ENCODE measurements at places on chromosomes 11 and 22. TPM values are rescaled to one million over a fixed set of nuclear protein-coding genes. Genes with fewer than 3 reads are reported as not detected.

- no peak for DNase-seq
- H3K4me1 ChIP-seq = no peaks in the 10 kb centered on the region
- peaks cover 2% of the 10 kb centered on the region for H3K36me3 ChIP-seq
Observed at GRCh38 chr11:121829159-121829643, 286.8 kb downstream of the BLID start.

GRCh38 chr22:30015229-30015797, 65.0 kb upstream of the HORMAD2 start:
- no peaks in the 10 kb centered on the region for H3K27me3 ChIP-seq
- no peak overlapping the region for H3K4me3 ChIP-seq
- DNase-seq = no peak
- peaks cover 45% of the 10 kb centered on the region for H3K36me3 ChIP-seq
- no peak overlapping the region for H3K27ac ChIP-seq

DNA sequence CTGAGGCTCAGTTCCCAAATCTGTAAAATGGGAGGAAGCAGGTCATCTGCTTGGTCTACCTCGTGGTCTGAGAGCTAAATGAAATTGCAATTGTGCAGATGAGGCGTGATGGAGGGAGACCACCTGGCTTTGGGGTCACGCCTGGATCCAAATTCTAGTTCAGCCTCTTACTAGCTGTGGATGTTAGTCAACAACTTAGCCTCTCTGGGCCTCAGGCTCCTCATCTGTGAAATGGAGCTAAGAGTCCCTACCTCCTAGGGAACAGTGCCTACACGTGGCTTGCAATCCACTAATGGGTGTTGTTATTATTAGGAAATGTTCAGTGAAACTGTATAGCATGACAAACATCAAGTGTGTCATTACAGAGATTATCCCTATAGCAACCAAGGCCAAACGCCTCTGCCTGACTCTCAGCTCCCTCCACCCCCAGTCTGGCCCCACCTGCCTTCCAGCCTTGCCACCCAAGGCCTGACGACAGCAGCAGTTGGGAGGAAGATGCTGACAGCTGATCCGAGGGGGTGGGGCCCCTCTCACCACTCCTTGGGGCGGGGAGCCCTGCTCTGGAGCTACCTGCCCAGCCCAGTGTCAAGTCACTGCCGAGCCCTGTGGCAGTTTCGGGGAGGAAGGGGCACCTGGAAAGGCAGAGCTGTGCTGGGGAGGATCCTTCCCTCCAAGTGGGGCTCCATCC, 1.7 kb upstream of the RHOD start:
- no peak overlapping the region for H3K4me3 ChIP-seq
- no peak overlapping the region for H3K27ac ChIP-seq
- peaks cover 10% of the 10 kb centered on the region for H3K4me1 ChIP-seq
- no peaks in the 10 kb centered on the region for H3K36me3 ChIP-seq
- peaks cover 25% of the 10 kb centered on the region for H3K27me3 ChIP-seq

SVIP gene
- total RNA-seq = 80.7 TPM

DNAL4 gene
- total RNA-seq = 9.3 TPM

DNA sequence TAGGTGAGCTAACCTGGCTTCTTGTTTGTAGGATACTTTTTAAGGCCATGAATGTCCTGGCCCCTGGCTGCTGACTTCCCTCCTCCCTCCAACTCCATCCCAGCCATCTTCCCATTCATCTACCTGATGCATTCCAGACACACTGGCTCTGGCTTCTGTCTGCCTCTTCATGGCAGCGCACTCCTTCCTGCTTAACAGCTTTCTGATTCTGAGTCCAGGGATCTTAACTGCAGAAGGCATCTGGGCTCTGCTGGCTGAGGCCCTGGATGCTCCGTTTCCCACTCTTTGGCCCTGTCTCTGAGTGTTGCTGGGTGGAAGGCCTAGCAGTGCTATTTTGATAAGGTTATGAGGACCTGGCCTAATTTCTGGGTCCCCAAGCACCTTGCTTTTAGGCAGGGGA, 1.8 kb upstream of the THY1 start:
- peaks cover 9% of the 10 kb centered on the region for H3K4me1 ChIP-seq
- DNase-seq = no peak
- no peak overlapping the region for H3K27ac ChIP-seq
- H3K4me3 ChIP-seq = no peak overlapping the region
- H3K27me3 ChIP-seq = peaks cover 48% of the 10 kb centered on the region

DNA sequence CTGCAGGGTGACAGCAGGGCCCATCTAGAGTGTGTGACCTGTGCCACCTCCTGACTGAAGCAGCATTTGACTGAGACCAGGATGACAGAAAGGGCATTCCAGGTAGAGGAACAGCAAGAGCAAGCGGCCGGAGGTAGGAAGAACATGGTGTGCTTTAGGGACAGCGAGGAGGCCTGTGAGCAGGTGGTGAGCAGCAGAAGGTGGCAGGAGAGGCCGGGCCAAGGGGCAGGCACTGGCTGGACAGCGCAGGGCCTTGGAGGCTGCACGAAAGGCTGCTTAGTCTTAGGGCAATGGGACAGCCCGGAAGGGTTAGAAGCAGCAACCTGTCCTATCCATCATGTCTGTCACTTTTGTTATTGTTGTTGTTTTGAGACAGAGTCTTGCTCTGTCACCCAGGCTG, 17.6 kb upstream of the LRRC32 start:
- H3K27me3 ChIP-seq = peaks cover 2% of the 10 kb centered on the region
- H3K4me3 ChIP-seq = no peak overlapping the region
- DNase-seq = no peak

- peaks cover 18% of the 10 kb centered on the region for H3K36me3 ChIP-seq
- no peak for DNase-seq
- H3K4me1 ChIP-seq = peaks cover 64% of the 10 kb centered on the region
- no peak overlapping the region for H3K27ac ChIP-seq
- H3K4me3 ChIP-seq = no peak overlapping the region
- no peaks in the 10 kb centered on the region for H3K27me3 ChIP-seq
Observed at GRCh38 chr11:106014620-106015019, 7.4 kb downstream of the MSANTD4 start.

Measured in naive thymus-derived CD8-positive, alpha-beta T cell (primary cell).